Ovary (tissue), 10 donors: ENCODE measurements at places on chromosomes 5 and 9. TPM values are rescaled to one million over a fixed set of nuclear protein-coding genes. Genes with fewer than 3 reads are reported as not detected.

DNA sequence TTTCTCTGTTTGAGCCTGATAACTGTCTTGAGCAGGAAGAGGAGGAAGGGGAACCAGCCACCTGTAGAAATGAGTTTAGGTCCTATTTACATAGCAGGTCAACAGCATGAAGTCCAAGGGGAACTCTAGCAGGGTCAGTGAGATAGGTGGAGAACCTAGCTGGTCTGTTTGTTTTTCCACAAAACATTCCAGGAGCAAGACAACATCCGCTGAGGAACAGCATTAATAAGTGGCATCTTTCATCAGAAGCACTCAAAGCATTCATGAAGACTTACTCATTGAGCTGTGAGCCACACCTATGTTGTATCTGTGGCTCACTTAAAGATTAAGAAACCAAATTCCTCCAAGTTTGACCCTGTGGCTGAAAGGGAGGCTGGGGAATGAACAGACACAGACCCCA lies 115.9 kb downstream of the ACTBL2 start:
- H3K36me3 ChIP-seq: no peaks in the 10 kb centered on the region
- no peaks in the 10 kb centered on the region for H3K4me1 ChIP-seq
- H3K4me3 ChIP-seq: no peak overlapping the region
- no peak overlapping the region for H3K27ac ChIP-seq
- DNase-seq: no peak

DNA sequence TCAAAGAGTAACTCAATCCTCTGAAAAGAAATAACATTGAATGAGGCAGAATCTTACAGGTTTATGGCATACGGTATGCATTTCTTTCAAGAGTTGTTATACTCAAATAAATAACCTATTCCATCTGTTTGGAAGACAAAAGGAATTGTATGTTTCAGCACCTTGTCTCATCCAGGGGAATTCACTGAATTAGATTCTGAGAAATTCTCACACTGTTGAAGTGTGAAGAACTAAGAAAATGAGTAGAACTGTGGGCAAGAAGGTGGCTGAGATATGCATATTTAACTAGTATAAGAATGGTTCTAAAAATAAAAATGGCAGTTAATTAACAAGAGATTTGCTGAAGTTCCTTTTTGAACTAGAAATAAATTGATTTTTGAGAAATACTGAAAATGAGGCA lies 279.3 kb upstream of the DAP start:
- no peaks in the 10 kb centered on the region for H3K4me1 ChIP-seq
- H3K36me3 ChIP-seq: no peaks in the 10 kb centered on the region
- H3K4me3 ChIP-seq: no peak overlapping the region
- no peak for DNase-seq
- no peak overlapping the region for H3K27ac ChIP-seq

C5orf58 gene
- total RNA-seq: not detected

FANCC gene
- total RNA-seq: 7.5 TPM

TCF7 gene
- 4.2 TPM for total RNA-seq
